ENCODE measurements at places on chromosomes 3 and 15.

DNA sequence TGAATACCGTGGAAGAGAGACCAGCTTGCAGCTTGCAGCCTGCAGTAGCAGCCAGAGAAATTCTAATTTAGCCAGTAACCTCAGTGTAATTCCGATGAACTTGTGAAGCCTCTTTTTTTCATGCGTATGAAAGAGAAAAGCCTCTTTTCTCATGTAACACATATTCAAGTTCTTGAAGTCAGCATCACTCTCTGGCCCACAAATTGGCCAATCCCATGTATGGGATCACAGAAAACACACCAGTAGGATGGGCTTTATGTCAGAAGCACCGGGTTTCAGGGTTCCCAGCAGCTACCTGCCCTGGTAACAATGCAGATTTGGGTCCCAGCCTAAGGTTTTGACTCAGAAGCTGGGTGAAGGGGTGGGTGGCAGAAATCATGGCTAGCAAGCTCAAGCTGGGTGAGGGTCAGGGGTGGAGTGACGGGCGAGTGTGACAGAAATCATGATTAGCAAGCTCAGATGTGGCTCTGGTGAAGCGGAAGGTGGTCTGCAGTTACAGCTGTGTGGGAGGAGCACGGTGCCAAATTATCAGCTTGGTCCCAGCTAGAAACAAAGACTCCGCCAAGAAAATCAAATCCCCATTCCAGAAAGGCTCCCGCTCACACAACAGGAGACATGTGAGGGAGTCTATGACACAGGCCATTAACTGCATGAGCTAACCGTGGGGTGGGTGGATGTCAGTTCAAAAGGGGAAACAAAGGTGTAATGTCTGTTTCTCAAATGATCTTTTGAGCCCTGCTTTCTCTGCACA, 86.6 kb downstream of the SNRK start:
- no peak for DNase-seq

- no peak for DNase-seq
Measured at GRCh38 chr3:13615019-13615528, 66.1 kb downstream of the FBLN2 start.

DNA sequence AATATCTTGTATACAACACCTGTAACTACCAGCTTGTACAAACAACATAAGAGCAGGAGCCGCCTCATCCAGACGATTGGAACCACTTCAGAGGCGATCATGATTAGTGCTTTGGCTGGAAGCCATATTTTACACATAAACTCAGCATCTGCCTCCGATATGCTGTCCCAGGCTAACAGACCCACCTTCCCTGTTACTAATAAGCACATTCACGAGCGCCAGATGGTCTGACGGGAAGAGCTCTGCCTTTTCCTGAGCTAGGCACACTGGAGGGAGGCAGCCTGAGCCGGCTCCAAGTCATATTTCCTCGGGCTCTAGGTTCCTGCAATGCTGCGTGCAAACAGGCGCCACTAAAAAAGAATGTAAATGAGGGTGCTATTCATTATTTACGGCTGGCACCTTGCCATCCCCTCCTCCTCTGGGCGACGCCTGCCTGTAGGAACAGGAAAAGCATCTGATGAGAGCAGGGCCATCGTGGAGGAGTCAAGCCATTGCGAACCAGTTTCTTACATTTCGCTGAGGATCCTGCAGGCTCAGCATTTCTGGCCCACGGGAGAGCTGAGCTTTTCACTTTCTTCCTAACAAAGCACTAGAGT, 98.2 kb downstream of the ANXA2 start:
- DNase-seq, result peak; percentile 34

GRCh38 chr3:14797731-14798130, 21.0 kb upstream of the FGD5 start:
- DNase-seq, result no peak

GRCh38 chr3:112372396-112372795, 39.4 kb downstream of the CD200 start:
- no peak for DNase-seq

- DNase-seq, result no peak
Measured at GRCh38 chr3:94413336-94414108, 350.7 kb downstream of the NSUN3 start.

DNA sequence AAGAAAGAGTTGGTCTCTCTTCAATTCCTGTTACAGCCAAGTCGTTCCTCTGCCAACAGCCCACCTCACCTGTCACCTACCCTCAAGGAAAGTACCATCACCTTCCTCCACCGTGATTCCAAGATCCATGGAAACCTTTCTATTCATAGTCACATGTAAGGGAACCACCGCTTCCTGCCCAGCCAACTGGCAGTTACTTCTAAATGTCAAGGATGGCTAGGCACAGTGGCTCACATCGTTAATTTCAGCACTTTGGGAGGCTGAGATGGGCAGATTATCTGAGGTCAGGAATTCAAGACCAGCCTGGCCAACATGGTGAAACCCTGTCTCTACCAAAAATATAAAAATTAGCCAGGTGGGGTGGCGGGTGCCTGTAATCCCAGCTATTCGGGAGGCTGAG, 82.8 kb downstream of the FOXP1 start:
- DNase-seq, result no peak

GRCh38 chr3:143329567-143330211, 210.1 kb downstream of the CHST2 start:
- no peak for DNase-seq

GRCh38 chr3:48466386-48467109, 20.0 kb downstream of the ATRIP start:
- DNase-seq, result no peak

- peak; percentile 76 for DNase-seq
Measured at GRCh38 chr3:154018100-154018696, 103.0 kb upstream of the ARHGEF26 start.

DNA sequence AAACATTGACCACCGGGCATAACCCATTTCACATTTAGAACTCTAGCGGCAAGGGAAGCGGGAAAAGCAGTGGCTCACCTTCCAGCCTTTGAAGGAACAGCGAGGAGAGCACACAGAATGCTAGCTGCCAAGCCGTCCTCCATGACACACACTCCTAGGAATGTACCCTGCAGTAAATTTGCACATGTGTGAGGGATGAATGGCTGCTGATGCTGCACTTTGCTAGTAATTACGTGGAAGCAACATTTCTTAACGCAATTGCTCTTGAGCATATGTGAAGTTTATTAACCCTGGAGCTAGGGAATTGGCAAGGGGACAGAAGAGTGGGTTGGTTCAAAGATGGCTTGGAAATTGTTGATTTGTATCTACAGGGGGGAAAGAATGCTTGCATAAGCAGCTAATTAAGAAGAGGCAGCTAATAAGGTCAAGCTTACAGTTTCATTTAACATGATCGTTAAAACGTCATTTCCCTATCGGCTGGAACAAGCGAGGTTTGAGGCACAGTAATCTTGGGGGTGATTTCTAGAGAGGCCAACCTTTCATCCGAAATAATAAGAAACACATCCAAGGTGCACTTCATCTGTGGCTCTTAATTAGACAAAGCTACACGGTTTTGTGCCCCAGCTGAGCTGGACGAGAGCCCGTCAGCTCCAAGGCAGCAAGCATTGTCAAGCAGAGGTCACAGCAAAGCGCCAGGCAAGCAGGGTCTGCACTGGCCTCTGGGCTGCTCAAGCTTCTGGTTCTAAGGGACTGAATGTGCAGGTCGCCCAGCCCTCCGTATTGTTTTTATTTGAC, 123.4 kb downstream of the CHSY1 start:
- no peak for DNase-seq

- no peak for DNase-seq
Measured at GRCh38 chr3:64408770-64409169, 183.5 kb upstream of the PRICKLE2 start.

- DNase-seq, result no peak
Measured at GRCh38 chr15:76011627-76012551, at the start of gene NRG4. TSS of gene NRG4 (minus strand) at chr15:76012424. CDS start at chr15:76011230, 1,194 bp downstream.

GRCh38 chr3:69014022-69014580, 617 bp upstream of the EOGT start:
- no peak for DNase-seq

Data from WTC11 (cell line).